ENCODE measurements at places on chromosomes 7 and 10. TPM values are rescaled to one million over a fixed set of nuclear protein-coding genes. Genes with fewer than 3 reads are reported as not detected.

Gene PRXL2A
- total RNA-seq, result 14.9 TPM

Gene ADAMTS14
- total RNA-seq, result 4.0 TPM

Gene ENKUR
- total RNA-seq, result 0.11 TPM

Gene GSTO2
- total RNA-seq, result 1.7 TPM

Gene TRIM73
- total RNA-seq, result 0.55 TPM

Gene BMPER
- 5.0 TPM for total RNA-seq

Gene PEX1
- total RNA-seq, result 18.5 TPM

Gene HMX3
- total RNA-seq, result not detected

Gene NFKB2
- total RNA-seq, result 12.8 TPM
